ENCODE measurements at places on chromosomes 7 and 10.

- DNase-seq = no peak
These were observed 694.1 kb downstream of the ANKRD7 start for GRCh38 chr7:118918556-118918955.

- DNase-seq = no peak
These were observed at the start of gene GRID1 for GRCh38 chr10:86366033-86366901. Gene GRID1, minus strand, starts transcription at chr10:86366795.

GRCh38 chr10:14570800-14571199 is 203.9 kb downstream of the FAM107B start:
- DNase-seq = no peak

GRCh38 chr7:74380720-74381119 is 73.0 kb upstream of the GTF2IRD1 start:
- DNase-seq = no peak

DNA sequence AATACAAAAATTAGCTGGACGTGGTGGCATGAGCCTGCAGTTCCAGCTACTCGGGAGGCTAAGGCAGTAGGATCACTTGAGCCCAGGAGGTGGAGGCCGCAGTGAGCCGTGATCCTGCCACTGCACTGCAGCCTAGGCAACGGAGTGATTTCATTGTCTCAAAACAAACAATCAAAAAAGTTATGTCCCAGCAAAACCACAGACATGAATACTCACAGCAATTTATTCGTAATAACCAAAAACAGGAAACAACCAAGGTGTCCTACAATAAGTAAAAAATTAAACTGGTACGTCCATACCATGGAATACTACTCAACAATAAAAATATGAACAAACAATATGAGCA is 11.6 kb upstream of the CYTH3 start:
- no peak for DNase-seq

DNA sequence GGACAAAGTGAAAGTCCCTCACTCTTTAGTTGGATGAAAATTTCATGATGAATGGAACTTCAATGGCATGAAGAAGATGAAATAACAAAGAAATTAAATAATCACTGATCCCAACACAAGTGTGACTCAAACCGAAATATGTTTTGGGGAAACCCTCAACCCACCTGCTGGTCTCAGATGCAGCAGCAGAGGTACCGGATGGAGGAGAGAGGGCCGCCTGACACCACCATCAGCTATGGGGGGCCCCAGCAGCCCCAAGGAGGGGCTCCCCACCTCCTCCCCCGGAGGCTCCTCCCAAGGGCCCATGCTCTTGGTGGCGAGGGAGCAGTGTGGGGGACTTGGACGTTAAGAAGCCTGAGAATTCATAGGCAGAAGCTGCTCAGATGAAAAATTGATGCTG is 137.2 kb upstream of the ADARB2 start:
- DNase-seq = no peak

GRCh38 chr10:110010486-110011378 is 2.9 kb downstream of the ADD3 start:
- no peak for DNase-seq

- no peak for DNase-seq
These were observed 111.3 kb downstream of the POU6F2 start for GRCh38 chr7:39088730-39089593.

DNA sequence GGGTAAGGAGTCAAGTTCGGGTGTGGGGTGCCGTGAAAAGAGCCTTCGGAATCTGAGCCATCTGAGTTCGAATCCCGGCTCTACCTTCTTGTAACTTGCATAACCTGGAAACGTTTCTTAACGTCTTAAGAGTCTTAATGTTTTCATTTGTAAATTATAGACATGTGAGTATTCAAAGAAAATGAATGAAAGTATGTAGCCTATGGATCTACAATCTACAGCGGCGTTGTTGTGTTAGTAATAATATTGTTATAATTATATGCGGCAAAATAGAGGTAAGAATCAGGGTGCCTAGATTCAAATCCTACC is 559 bp downstream of the VTI1A start:
- no peak for DNase-seq

GRCh38 chr10:79049931-79050895 is 18.6 kb upstream of the ZMIZ1 start:
- DNase-seq = no peak

DNA sequence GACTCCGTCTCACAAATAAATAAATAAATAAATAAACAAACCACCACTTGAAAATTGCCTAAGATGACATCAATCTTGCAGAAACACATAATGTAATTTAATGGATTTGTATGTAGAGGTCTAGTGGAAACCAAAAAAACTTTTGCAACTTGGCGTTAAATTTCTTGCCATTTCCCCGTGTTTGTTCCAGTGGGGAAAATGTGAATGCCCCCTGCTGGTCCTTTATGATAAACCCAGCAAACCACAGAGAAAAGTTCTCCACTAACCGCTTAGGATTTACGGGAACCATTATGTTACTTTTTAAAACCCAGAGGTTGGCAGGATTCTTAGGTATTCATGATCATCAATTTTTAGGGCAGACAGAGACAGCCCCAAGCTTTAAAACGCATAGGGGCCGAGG is 32.5 kb downstream of the LAMB4 start:
- DNase-seq = no peak

DNA sequence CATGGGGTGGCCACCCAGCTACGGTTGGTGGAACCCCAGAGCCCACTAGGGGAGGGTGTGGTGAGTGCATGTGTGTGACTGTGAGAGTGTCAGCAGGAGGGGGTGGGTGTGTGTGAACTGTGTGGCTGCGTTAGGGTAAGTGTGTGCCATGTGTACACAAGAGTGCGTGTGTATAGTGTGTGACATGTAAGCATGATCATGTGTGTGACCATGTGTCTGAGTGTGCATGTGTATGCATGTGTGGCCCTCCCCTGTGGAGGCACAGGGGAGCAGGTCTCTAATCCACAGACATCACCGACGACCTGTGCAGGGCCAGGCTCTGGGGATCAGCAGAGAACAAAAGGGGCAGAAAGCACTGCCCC is 3.5 kb upstream of the CFAP46 start:
- no peak for DNase-seq

GRCh38 chr10:75976681-75977080 is 545.3 kb downstream of the LRMDA start:
- DNase-seq = no peak

GRCh38 chr7:139036901-139037300 is 1.1 kb upstream of the ZC3HAV1L start:
- DNase-seq = no peak

DNA sequence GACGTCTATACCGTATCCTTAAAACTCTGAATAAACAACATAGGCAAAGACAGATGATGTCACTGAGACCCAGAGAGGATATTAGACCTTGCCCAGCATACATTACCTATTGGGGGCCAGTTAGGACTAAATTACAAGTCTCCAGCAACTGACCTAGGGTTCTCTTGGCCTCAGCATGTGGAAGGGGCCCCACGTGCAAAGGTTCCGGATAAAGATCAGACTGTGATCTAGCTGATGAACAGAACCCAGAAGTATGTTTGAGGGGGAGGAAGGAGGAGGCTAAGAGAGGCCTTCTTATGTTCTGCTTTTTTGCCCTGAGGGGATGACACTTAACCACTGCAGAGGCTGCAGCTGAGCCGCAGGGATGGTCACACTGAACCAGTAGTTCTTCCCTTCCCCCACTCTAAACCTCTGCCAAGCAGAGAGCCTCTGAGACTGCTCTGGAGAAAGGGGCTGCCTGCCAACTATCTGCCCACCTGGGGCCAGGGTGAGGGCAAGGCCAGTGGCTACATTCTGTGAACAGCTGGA is 24.0 kb upstream of the KMT2C start:
- DNase-seq = no peak

GRCh38 chr10:63308628-63309027 is 157.1 kb downstream of the JMJD1C start:
- no peak for DNase-seq

DNA sequence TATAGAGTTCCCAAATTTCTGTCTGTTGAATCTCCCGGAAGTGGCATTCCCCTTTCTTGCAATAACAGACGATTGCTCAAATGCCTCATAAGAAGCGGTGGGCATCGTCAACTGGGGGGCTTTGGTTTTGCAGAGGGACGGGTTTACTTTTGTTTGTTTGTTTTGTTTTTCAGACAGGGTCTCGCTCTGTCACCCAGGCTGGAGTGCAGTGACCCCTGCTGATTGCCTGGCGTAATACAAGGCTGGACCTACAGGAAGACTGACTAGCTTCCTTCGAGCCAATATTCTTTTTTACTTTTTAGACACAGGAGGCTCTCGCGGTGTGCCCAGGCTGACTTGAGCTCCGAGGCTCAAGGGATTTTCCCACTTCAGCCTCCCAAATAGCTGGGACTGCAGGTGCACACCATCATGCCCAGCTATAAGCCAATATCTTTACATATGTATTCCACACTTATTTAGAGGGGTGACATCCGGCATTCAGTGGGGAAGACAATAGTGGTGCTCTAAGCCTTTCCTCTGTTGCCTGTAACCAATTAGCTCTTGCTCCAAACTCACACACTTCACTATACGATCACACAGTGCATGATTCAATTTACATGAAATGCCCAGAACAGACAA is 58.1 kb downstream of the FHIP2A start:
- DNase-seq = peak; percentile 24

DNA sequence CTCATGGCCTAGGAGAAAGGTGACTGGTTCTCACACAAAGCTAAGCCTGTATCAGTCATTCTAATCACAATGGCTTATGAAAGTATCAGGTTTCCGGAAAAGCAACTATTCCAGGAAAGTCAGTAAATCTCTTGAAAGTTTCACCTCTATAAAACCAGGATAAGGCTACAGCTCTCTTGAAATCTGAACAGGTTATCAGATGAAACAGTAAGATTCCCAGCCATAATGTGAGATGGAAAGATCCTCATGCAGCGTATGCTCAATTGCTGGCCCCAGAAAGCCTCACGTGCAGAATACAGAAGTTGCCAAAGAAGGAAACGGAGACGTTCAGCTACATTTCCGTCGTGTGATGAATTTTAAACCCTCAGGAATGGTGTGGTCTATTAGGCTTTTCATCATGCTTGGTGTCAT is 90.0 kb downstream of the PFKFB3 start:
- no peak for DNase-seq

DNA sequence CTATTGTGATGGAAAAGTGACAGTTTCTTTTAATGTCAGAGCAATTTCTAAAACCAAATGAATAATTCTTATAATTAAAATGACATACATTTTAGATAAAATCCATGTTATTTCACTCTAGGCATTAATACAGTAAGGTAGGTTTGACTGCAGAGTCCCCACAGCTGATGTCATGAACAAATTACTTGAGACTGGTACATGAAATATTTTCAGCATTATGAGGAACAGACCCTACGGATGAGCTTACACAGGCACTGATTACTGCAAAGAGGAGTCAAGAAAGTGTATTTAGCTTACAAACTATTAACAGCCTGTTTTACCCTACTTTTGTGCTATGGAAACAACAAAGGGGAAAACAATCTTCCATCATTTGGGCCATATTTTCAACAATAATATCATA is 8.9 kb downstream of the COL1A2 start:
- no peak for DNase-seq

DNA sequence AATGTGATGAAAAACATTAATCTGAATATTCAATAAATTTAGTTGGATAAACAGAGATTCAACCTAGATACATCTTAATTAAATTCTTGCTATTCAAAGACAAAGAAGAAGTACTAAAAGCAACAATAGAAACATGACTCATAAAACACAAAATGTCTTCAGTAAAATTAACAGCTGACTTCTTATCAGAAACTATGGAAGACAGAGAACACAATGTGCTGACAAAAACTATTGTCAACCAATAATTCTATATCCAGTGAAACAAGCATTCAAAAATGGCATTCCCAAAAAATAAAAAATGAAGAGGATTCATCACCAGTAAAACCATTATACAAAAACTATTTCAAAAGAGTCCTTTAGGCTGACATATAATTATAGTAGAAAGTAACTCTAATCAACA is 400.5 kb upstream of the SORCS1 start:
- DNase-seq = no peak

GRCh38 chr10:21065621-21066248 is 168.6 kb upstream of the NEBL start:
- no peak for DNase-seq

GRCh38 chr7:22001345-22002004 is 55.8 kb upstream of the CDCA7L start:
- no peak for DNase-seq

- peak; percentile 67 for DNase-seq
These were observed 55.5 kb downstream of the SYPL1 start for GRCh38 chr7:106056513-106057203.

DNA sequence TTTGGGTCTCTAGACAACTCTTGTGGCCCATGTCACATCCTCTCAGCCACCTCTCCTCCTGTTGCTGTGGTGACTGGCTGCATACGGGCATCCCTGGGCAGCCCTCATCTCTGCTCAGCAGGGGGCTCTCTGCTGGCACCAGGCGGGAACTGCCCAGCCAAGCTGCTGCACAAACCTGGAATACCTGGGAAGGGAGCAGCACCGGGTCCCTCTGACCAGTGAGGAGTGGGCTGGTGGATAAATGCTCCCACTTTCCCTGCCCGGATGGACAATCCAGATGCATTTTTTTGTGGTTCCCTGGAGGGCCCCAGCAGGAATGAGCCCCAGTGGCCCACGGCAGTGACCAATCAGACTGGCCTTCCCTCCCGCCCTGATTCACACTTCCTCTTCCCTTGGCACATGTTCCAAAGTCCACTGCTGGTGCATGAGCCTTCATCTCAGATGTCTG is 21.9 kb downstream of the GRID1 start:
- no peak for DNase-seq

DNA sequence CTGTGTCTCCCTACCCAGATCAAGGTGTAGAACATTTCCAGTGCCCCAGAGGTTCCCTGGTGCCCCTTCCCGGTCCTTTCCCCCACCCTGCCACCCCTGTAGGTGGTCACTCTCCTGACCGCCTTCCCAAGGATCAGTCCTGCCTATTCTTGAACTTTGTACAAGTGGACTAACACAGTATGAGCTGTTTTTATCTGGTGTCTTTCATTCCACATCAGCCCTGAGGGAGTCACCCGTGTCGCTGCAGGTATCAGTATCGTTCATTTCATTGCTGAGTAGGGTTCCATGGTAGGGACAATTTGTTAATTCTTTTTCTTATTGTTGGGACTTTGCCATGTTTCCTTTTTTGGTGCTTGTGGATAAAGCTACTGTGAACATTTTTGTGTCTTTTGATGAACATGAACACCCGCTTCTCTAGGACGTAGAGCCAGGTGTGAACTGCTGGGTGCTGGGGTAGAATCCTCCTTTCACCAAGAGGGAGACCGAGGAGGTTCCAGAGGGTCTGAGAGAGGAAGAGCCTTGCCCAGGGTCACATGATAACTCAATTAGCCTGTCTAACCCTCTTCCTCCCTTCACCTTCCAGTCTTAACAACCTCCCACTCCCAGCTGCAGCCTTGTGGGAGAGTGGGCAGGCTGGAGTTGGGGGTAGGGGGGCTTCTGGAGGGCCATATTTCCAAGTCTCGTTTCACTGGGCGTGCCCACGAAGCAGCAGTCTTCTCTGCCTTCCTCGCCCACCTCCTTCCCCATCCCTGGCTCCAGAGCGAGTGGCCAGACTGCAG is 18.0 kb downstream of the PALD1 start:
- DNase-seq = no peak

DNA sequence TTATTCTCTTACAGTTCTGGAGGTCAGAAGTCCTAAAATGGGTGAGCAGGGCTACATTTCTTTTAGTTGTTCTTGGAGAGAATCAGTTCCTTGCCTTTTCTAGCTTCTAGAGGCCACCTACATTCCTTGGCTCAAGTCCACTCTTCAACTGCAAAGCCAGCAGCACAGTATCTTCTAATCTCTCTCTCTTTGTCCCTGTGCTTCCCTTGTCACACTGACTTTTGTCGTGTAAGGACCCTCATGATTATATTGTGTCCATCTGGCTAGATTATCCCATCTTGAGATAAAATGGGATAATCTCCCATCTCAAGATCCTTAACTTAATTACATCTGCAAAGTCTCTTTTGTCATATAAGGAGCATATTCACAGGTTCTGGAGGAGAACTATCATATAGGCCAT is 359.0 kb downstream of the ADRA2A start:
- no peak for DNase-seq
